ENCODE measurements at places on chromosomes 6 and 20.
A peak's percentile ranks its signal among the peaks of the same experiment; 100 is the strongest.

GRCh38 chr6:148611213-148611612 is 135.6 kb upstream of the UST start:
- peak; percentile 82 for DNase-seq

GRCh38 chr20:36251426-36251825 is 15.1 kb downstream of the AAR2 start:
- no peak for DNase-seq

DNA sequence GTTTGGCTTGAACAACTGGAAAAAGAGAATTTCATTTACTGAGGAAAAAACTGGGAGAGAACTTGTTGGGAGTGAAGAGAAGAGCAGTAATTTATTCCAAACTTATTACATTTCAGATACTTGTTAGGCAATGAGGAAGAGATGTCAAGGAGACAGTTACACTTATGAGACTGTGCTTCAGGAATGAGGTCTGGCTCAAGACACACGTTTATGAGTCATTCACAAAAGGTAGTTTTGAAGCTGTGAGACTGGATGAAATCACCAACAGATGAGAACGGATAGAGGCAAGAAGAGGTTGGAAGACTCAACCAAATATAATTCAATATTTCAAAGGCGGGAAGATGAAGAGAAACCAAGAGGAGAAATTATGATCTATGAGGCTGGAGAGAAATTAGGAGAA is 70.6 kb upstream of the DEFB112 start:
- no peak for DNase-seq

DNA sequence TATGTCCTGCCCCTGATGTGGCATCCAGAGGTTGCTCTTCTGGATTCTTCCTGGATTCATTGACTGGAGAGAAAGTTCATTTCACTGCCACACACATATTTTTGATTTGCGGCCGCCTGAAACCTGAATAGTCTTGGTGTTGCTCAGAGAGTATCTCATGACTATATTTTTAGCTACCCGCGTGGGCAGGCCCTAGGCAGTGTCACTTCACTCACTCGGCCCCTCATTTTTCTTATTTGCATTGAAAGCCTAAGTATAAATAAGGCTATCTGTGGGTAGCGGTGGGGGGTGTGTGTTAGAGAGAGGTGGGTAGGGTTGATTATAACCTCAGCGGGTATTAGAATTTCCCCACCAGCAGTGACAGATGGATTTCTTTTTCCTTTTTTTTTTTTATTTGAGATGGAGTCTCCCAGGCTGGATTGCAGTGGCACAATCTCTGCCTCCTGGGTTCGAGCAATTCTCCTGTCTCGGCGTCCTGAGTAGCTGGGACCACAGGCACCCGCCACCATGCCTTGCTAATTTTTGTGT is 113.5 kb downstream of the JARID2 start:
- DNase-seq = no peak

DNA sequence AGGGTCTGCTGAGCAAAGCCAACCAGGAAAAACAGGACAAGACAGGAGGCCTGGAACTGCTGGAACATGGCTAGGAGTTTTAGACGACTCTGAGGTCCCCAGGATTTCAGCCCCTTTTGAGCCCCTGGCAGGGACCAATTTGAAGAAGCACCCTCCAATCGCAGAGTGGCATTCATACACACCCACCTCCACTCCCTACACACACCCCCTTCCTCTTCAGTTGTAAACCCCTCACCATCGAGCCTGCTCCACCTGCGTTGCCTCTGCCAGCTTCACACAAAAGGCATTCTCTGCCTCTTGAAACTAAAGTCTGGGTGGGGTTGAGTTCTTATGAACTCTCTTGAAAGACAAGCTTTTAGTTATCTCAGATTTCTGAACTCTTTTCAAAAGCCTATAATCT is at the start of gene GPX6:
TSS of gene GPX6 (minus strand) at position 118 of the 400 bp plus-strand sequence. CDS start at position 68, 50 bp downstream.
- no peak for DNase-seq

GRCh38 chr6:44056392-44057237 is 70.6 kb downstream of the MRPL14 start:
- peak; percentile 63 for DNase-seq

GRCh38 chr6:39755231-39755630 is 30.0 kb upstream of the KIF6 start:
- no peak for DNase-seq

DNA sequence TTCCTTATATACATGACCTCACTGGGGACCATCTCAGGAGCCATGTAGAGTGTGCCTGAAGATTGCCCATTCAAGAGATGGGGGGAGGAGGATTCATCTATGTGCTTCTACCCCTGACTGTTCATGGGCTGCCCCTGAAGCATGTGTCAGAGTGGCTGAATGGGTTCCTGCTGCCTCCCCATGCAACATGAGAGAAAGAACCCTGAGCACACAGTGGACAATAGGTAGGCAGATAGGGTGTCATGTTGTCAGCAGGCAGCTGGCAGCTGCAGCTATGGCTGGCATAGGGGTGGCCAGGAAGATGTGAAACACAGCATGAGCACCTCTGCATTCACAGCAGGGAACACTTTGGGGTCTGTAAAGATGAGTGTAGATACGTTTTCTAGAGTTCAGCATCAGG is 208.4 kb upstream of the CNR1 start:
- DNase-seq = no peak

DNA sequence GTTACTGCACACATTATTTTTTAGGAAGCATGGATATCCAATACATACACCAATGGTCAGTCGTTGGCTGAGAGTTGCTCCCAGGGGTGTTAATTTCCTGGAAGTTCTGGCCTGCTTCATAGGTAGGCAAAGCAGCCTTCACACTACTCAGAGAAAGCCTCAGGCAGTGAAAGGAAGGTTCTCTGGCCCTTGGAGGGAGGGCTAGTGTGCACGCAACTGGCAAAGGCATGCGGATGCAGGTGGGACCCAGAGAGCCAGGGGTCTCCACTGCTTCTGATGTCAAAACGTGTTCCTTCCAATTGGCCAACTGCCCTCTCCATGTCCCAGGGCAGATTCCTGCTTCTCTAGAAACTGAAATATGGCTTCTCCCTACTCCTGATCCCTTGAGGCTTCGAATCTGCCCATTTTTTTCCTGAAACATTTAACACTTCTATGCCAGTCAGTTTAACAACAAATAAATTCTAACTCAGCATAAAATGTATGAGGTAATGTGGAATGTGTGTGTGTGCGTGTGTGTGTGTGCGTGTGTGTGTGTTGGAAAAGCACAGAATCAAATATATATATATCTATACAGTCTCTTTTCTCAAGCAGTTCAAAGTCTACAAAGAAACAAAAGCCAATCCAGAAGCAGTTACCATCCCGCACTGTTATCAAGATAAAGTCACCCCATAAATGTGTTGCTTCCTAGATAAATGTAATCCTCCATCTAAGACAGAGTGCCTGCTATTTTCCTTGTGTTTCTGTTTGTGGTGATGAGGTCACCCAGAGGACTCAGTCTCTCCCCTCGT is 94.0 kb upstream of the HIVEP1 start:
- no peak for DNase-seq

- DNase-seq = peak; percentile 6
These were observed 15.8 kb downstream of the CGA start for GRCh38 chr6:87078983-87079616.

DNA sequence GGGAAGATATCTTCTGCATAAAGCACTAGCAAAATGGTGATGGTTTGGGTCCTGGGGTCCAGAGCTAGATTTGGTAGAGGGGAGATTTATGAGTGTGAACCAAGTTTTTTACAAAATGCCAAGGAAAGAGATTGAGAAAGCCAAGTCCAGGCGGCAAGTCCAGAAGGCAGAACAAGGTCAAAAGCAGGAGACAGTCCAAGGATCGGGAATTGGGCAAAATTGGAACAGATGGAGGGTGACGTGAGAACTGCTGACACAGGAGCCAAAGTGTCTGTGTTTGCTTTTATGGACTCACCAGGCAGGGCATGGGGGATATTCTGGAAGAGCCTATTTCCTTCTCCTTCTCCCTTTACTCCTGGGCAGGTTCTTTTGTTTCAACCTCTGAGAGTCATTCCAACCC is 4.1 kb downstream of the NHLRC1 start:
- no peak for DNase-seq

- no peak for DNase-seq
These were observed 33.1 kb upstream of the MLN start for GRCh38 chr6:33836806-33837469.

- DNase-seq = no peak
These were observed 138.0 kb upstream of the EEF1E1 start for GRCh38 chr6:8240301-8240700.

- DNase-seq = no peak
These were observed 60.3 kb downstream of the VTA1 start for GRCh38 chr6:142207265-142207877.
